ENCODE measurements at places on chromosomes 5 and 9.

DNA sequence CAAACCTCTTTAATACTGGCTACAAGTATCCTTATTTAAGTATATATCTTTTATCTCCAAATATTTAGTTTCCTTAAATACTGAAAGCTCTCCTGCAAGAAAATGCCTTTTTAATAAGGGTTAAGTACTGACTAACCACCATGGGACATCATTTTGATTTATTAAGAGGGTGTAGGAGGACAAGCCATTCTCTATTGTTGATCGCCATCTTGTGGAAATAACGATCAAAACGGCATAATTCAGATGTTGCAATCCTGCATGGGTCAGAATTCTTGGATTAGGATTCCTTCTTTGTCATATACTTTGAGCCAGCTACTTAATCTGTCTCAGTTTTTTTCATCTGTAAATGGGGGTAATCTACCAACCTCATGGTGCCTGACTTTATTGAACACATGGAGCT, 28.7 kb upstream of the C5orf46 start:
- DNase-seq = peak; percentile 23

- no peak for DNase-seq
Measured at GRCh38 chr5:93746406-93747056, 5.1 kb upstream of the POU5F2 start.

DNA sequence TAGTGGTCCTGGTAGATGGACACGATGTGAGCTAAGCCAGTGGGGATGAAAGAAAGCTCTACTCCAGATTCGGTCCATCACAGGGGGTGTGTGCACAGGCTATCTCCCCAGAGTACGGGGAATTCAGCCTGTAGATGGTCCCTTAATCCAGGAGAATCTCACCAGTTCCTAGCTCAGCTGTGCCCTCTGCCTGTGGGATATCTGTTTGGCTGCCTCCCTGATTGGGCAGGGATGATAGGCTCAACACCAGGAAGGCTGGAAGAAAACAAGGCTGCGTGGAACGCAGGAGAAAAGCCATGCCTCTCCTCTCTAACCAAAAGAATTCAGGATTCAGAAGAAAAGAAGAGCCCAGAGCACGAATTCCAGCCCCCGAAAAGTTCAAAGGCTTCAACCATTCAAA, 40.9 kb downstream of the VLDLR start:
- no peak for DNase-seq

- no peak for DNase-seq
Measured at GRCh38 chr5:64299805-64300204, 134.2 kb downstream of the RNF180 start.

DNA sequence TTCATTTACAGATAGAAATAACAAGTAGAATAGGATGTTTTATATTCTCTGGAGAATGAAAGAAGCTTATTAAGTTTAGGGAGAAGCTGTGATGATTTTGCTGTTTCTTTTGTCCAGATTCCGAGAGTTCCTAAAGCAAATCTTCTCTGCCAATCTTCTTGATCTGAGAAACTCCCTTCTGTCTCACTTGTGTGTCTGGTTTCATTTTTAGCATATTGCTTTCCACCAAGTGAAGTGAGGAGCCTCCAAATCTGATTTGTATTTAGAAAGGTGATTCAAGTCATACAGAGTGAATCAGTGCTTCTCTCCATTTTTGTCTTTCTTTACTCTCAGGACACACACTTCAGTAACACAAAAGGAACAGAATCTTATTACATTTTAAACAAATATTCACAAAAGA, 48.4 kb downstream of the STX17 start:
- no peak for DNase-seq

DNA sequence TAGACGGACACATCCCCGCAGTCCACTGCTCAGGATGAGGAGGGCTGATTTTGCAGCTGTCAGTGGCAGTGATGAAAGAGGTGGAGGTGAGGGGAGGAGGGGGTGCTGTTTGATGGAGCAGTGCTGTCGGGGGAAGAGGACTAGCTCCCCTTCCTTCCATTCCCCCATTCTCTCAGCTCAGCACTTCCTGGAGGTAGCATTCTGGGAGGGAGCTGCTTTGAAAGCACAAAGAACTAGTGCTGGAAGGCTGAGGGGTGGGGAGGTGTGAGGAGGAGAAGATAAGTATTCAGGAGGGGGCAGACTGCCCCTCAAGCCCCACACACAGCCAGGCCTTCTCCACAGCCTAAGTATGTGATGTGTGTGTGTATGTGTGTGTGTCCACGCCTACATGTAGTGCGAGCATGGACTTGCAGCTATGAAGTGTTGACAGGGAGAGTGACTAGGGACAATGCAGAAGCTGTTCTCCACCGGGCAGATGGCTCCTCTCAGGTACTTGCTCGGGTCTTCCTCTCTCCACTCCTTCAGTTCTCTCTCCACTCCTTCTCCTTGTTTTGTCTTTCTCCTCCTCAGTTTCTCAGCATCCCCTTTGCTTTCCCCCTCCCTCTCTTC, 65.5 kb upstream of the HSPA9 start:
- no peak for DNase-seq
